ENCODE measurements at places on chromosomes 1 and 21. TPM values are rescaled to one million over a fixed set of nuclear protein-coding genes. Genes with fewer than 3 reads are reported as not detected.

DNA sequence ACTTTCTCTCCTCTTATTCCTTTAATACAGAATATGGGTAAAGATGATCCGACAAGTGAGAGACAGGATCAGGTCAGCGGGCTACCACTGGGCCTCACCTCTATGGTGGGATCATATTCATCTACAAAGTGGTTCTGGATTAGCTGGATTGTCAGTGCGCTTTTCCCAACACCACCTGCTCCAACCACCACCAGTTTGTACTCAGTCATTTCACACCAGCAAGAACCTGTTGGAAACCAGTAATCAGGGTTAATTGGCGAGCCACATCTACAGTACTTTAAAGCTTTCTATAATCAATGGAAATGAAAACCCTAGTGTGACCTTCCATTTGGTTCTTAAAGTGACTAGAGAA lies 643 bp downstream of the NRAS start:
- DNase-seq, result no peak

The FCRL1 gene
- not detected for total RNA-seq

The PPIAL4G gene
- total RNA-seq, result 0.23 TPM

DNA sequence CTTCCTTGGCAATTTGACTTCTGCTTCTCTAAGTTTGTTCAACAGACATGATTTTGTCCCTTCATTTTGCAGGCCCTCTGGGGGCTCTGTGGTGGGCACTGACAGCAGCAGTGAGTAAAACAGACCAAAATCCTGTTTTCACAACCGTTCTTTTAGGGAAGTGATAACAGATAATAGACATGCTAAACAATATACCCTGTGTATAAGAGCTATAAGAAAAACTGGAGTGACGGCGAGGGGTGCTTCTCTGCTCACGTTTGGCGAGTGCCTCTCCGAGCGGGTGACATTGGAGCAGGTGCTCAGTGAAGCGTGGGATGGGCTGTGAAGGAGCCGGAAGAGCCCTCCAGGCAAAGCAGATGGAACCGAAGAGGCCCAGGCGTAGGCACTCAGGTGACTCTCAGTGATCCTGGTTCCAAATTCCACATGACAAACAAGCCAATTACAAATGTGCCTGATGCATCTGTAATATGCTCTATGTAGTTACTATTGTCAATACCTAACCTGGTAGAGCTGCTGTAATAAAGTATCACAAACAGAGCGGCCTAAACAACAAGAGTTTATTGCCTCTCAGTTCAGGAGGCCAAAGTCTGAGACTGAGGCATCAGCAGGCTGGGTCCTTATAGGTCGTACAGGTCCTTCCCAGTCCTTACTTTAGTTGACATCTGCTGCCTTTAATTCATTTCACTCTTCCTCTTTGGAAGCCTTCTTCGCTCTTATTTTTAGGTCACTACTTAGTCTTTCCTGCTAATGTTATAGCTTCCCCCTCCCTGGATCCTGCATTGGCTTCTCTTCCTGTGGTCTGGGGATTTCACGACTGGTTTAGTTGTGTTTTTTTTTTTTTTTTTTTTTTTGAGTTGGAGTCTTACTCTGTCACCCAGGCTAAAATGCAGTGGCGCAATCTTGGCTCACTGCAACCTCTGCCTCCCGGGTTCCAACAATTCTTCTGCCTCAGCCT lies 20.1 kb downstream of the OR2B11 start:
- no peak for DNase-seq

The SYNC gene
- total RNA-seq, result not detected

DNA sequence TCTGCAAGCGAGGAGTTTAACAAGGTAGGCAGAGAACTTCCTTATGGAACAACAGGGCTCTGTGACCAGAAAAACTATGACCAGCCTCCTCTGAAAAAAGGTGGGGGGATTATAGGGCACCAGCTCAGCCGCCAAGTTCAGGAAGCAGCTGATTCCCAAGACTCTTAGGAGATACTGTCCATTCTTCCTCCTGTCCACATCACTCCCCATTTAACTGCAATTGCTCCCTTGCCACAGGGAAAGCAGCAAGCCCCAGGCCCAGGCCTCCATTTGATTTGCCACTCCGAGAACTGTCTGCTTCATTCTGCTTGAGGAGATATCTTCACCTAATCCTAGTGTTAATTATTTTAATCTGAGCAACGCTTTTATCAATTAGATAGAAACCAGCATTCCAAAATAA lies 254.3 kb downstream of the ZNF648 start:
- DNase-seq, result no peak
